ENCODE measurements at places on chromosomes 7 and 10.

GRCh38 chr7:45570797-45571196, 3.4 kb upstream of the ADCY1 start:
- DNase-seq = no peak

DNA sequence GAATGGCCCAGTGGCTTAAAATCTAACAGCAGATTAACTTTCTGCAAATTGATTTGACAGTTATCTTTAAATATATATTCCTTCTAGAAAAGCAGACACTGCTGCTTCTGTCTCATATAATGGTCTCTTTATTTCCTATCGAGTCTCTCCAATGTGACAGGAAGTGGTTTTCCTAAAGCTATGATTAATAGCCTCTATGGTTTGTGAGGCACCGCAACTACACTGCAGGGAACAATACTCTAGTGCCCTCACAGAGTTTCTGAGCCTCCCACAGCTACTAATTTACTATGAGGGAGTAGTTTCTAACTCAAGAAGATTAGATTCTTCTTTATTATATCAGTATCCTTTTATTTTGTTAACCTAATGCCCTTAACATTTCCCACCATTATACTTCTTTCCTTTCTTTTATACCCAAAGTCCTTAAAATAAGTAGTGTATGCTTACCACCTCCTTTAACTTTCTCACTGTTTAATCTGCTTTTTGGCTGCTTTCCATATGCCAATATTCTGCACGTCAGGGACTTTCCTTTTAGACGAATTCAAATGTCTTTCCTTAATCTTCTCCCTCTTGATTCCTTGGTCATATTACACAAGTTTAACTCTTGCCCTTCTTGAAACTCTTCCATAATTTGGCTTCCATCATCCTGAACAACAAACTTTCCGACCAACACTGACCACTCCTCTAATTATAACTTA, 23.8 kb upstream of the AHR start:
- DNase-seq = no peak

DNA sequence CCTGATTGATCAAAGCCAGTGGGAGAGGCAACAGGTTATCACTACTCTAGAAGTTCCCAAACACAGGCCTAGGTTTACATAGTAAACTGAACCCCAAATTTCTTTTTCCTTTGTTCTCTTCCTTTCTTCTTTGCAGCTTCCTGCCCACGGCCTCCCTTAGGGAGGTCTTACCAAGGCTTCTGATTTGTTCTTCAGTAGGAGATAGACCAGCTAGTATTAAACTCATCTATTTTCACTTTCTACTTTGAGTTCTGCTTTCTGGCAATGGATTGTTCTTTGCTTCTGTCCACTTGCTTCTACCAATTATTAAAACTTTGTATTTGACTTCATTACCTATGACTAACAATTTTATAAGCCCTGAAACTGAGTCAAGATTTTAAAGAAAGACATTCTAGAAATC, 251.2 kb upstream of the FZD1 start:
- no peak for DNase-seq

GRCh38 chr7:130650611-130651120, 17.9 kb downstream of the COPG2 start:
- no peak for DNase-seq

DNA sequence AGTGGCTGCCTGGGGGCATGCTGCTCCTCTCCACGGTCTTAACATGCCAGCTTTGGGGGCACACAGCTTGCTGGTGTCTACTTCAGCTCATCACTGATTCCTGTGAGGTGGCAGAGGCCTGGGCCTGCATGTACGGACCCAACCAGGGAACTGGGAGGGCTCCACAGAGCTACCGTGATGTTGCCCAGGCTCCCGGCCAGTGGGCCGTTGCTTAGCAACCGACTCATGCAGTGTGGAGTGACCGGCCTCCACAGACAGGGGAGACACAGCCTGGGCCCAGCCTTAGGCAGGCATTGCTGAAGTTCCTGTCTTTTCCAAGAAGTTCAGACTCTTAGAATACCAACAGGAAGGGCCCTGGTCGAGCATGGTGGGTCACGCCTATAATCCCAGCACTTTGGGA, 25.8 kb upstream of the SH2B2 start:
- no peak for DNase-seq

GRCh38 chr10:22648547-22648961, 65.8 kb downstream of the PIP4K2A start:
- DNase-seq = no peak

DNA sequence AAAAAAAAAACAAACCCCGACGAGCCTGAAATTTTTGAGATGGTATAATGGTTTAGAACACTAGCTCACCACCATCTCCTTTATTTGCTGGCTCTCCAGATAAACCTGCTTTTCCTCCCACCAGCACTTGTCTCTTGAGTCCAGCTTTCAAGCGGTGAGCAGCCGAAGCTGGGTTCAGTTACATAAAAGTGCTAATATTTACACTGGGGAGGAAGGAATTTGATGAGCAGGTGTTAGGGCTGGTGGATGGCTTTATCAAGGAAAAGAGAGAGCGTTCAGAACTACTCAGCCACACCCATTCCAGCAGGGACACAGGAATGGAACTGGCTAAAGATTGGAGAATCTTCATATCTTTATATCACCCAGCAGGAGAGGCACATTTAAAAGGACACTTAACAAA, 6.6 kb upstream of the CALML3 start:
- no peak for DNase-seq

DNA sequence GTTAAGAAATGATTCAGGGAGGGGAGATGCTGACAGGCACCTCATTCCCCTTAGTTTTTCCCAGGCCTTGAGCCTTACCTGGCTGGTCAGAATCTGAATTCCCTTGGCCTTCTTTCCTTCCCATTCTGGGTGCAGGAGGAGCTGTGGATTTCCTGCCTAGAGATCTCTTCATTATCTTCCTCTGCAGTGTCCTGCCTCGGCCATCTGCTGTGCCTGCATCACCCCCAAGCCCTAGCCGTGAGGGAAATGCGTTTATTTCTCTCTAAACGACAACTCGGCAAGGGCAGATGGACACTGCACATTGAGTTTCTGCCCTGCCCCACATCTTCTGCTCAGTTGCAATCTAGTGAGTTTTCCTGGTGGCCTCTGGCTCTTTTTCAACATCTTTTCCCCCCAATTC, 26.7 kb downstream of the ZCWPW1 start:
- no peak for DNase-seq

GRCh38 chr7:157760004-157760730, 423.4 kb downstream of the DNAJB6 start:
- DNase-seq = no peak

GRCh38 chr10:29304264-29304994, 15.6 kb downstream of the LYZL1 start:
- no peak for DNase-seq

GRCh38 chr7:27167916-27168264, 2.6 kb upstream of the HOXA9 start:
- no peak for DNase-seq

DNA sequence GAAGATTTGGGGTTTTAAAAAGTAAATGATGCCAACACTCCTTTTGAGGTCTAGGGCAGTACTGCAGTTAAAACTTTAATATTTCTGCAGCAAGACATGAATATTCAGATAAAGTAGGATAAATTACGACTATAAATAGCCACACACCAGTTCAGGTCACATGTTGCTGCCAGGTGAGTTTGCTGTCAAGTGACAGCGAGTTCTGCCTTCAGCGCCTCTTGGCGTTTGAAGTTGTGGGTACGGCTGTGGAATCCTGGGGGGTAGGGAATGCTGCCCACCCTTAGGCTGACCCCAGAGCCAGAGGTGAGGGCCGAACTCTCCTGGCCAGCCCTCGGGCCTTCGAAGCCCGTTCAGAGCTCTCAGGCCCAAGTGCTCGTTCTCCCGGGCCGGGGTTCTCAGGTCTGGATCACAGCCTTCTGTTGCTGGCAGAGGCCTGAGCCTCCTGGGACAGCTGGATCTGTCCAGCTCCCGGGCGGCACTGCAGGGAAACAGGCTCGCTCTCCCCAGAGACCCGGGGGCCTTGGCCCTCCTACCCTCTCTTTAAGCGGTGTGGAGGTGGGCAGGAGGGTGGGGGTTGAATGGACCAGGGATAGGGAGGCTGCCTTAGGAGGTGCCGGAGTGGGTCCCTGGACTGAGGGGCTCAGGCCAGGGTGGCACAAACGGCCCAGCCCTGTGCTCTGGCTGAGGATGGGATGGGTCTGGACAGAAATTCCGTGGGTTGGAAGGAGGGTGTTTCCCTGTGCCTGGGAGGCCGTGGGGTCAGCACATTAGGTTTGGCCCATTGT, 5.4 kb downstream of the BRI3 start:
- DNase-seq = no peak

DNA sequence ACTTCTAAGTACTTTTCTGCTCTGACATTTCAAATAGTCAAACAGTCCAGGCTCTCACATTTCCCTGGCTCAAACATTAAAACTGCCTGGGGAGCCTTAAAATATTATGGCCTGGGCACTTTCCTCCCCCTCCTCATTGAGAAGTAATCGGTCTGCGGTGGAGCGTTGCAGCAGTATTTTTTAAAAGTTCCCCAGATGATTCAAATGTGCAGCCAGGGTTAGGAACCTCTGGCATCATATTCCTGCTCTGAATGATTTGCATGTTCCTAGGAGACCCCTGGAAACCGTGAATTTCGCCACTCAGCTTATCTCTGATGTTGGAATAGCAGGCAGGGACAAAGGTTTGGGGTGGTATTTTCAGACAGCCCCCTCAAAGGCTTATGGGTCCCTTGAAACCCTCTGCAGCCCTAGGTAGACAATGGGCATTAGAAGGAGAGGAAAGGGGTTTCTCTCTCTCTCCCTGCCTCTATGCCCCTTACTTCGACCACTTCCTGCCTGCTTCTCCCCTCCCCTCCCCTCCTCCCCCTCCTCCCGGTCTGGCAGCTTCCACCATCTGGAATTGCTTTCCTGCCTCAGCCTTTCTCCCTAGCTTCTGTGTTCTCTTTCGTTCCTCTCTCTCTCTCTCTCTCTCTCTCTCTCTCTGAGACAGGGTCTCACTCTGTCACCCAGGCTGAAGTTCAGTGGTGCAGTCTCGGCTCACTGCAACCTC, 622.2 kb downstream of the GALNT17 start:
- DNase-seq = no peak

GRCh38 chr7:123972831-123973230, 47.8 kb downstream of the SPAM1 start:
- no peak for DNase-seq

- DNase-seq = peak; percentile 8
Measured at GRCh38 chr7:70693686-70694433, 438.1 kb upstream of the GALNT17 start.

GRCh38 chr10:53029449-53029848, 256.9 kb upstream of the MBL2 start:
- DNase-seq = no peak

- no peak for DNase-seq
Measured at GRCh38 chr7:36638586-36639263, 85.6 kb downstream of the AOAH start.

DNA sequence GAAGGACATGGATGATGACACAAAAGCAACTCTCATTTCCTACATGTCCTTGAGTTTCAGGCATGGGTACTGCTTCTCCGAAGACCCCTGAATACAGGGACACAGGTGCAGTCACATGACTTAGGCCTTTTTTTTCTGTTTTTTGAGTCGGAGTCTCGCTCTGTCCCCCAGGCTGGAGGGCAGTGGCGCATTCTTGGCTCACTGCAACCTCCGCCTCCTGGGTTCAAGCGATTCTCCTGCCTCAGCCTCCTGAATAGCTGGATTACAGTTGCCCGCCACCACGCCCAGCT, 26.8 kb downstream of the IFT22 start:
- DNase-seq = no peak

DNA sequence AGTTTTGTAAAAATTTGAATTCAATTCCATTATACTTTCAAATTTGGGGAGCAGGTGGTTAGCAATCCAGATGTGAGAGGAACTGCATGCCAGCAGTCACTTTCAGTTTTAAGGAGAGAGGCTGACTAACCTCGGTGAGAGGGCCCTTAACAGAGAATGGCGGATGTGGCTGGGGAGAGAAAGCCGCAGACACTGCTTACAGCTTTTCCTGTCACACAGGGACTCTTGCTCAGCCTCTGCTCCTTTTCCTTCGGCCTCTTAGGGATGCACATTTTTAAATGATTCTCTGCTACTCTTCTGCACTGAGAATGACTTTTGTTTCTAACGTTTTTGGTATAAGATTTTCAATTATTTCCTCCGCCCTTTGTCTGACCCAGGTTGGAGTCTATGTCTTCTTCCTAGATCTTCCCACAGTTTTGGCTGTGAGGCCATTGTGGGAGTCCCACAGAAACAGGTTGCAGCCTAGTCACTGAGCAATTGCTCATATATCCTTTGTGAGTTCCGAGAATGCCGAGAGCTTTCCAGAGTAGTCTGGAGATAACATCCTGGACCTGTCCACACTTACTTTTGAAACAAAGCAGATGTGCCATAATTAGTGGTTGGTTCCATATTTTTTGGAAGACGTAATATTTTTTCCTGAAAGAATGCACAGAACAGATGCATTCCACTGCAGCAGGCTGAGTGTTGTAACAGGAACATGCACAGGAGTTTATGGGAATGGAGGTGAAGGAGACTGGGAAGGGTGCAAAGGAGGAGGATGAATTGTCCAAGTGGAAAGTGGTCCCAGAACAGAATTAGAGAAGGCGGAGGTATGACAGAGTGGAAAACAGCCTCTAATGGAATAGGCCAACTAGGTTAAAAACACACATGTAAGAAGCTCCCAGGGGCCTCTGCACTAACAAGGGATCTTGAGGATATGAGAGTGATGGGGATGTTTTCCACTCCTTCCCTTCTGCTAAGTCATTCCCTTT, 168.0 kb upstream of the ZNF32 start:
- peak; percentile 21 for DNase-seq

GRCh38 chr10:122207596-122207995, 63.5 kb upstream of the BTBD16 start:
- DNase-seq = no peak

DNA sequence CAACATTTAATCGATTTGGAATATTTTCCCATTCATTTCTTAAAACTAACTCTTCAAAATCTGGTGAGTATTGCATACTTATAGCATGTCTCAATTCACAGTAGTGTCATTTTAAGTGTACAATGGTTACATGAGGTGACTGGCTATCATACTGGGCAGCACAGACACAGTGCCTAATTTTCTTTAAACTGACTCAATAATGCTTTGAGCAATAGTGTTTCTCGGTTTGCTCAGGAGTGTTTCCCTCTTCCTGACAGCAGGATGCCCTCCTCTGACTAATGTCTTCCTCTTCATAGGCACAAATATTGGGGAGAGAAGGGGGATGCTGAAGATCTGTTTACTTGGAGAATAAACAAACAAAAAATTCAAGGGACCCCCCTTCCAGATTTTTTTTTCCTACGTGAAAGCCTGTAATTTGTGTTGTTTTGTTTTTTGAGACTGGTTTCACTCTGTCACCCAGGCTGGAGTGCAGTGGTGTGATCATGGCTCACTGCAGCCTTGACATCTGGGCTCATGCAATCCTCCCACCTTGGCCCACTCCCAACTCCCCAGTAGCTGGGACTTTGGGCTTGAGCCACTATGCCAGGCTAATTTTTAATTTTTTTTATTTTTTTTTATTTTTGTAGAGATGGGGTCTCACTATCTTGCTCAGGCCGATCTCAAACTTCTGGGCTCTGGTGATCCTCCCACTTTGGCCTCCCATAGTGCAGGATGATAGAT, 2.2 kb downstream of the MRC1 start:
- DNase-seq = no peak
